ENCODE measurements at places on chromosomes 11 and 22.

GRCh38 chr22:35306350-35306967 lies 6.8 kb downstream of the TOM1 start:
- no peak for DNase-seq

- no peak for DNase-seq
Observed at GRCh38 chr22:49586873-49587272, 240.8 kb downstream of the BRD1 start.

- DNase-seq: peak; percentile 50
Observed at GRCh38 chr11:75107187-75107586, 10.5 kb upstream of the OR2AT4 start.

DNA sequence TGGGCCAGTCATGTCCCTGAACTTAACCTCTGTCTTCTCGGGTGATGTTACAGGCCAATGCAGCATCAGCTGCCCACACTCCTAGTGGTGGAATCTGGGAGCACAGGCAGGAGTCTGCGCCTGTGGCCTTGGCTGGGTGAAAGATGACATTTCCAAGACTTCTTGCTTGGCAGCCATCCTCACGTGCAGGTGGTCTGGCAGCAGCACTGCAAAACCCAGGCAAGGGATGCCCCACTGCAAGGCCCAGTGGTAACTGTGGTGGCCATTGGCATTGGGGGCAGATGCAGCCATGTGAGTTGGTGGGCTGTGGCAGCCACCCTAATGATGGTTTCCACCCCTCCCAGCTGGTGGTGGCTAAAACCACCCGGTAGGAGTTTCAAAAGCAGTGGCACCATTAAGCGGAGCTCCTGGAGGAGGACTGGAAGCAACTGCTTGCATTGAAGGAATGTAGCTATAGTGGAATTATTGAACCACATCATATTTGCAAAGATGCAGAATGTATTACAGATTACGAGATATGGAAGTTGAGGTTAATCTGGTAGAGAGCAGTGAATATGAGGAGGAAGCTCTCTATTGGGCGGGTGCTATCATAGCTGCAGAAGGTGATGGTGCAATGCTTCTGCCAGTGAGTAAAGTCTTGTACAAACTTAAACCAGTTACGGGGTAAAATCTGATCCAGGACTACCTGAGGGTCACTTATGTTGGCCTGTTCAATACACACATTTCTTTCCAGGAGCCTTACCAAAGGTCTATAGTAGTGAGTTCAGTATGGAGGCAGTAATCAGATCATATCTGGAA lies 120.7 kb upstream of the TOP3B start:
- DNase-seq: peak; percentile 31

- no peak for DNase-seq
Observed at GRCh38 chr11:21307874-21308273, 638.5 kb downstream of the NELL1 start.

- DNase-seq: no peak
Observed at GRCh38 chr11:12862696-12863469, 146.2 kb upstream of the RASSF10 start.

- DNase-seq: no peak
Observed at GRCh38 chr22:25397616-25398015, 166.9 kb upstream of the GRK3 start.

- DNase-seq: no peak
Observed at GRCh38 chr22:21745948-21746347, 10.4 kb upstream of the YPEL1 start.

DNA sequence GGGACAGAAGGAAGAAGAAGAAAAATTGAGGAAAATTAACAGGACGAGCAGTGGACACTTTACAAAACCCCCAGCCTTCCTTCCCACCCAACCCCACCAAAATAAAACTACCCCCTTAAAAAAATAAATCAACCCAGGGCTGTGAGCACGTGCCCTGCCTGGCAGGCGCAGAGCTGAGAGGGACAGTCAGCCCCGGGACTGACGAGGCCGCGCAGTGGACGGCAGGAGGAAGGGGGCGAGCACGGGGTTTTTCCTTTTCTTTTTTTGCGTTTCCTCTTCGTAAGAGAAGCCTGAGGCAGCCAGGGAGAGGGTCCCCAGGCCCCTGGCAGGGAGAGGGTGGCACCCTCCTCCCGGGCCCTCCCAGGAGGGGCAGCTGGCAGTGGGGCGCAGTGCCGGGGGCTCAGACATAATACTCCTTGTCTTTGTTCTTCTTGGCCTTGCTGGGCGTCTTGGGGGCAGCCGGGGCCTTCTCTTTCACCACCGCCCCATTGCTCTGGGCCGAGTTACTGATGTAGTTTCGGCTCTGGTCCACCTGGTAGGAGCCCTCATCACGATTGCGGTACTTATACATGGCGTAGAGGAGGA lies 15.9 kb downstream of the SLC22A12 start:
- DNase-seq: no peak

DNA sequence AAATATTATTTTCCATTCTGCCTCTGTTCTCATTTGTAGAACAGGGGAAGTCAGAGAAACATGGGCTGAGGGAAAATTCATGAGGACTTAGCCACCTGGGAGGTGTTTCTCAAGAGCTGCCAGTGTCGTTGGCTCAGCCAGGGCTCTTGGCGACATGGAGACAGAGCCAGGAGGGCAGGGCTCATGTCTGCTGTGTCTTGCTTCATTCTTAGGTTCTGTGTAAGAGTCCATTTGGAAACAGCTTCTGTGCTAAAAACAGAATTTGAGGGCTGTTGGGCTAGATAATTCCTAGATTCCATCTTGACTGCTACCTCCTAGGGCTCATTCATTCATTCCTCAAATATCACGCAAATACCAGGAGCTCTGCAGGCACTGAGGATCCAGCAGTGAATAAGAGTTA lies 15.1 kb upstream of the MRGPRX2 start:
- DNase-seq: no peak

- peak; percentile 15 for DNase-seq
Observed at GRCh38 chr11:77705195-77705875, 67.7 kb upstream of the CLNS1A start.

DNA sequence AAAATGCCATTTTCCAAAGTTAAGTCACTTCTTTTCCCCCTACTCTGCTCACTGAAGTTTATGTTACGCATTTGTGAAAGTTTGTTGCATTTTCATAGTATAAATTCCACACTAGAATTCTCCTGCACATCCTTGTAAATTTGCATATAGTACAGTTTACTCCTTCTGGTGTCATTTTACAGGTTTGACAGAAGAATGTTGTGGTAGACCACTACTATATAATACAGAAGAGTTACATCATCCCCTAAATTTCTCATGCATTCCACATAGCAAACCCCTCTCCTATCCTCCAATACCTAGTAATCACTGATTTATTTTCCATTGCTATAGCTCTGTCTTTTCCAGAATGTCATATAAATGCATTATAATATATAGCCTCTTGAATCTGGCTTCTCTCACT lies 64.5 kb downstream of the CCDC73 start:
- DNase-seq: no peak

DNA sequence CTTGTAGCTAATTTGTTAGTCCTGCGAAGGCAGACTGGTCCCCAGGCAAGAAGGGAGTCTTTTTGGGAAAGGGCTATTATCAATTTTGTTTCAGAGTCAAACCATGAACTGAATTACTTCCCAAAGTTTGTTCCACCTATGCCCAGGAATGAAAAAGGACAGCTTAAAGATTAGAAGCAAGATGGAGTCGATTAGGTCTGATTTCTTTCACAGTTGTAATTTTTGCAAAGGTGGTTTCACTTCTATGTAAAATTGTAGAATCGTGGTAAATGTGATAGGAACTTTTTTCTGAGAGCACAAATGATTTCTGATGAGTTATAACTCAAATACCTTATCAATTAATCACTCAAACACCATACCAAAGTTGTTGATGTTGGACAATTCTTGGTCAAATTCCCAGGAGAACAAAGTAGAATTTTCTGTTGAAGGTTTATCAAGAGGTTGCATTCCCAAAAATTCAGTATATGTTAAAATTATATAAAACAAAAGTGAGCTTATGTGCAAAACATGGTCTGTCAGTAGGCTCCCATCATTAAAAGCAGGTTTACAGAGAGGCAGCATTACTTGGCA lies 2.9 kb upstream of the CTSC start:
- DNase-seq: no peak

GRCh38 chr11:66363187-66363601 lies 8.4 kb downstream of the SLC29A2 start:
- no peak for DNase-seq

- peak; percentile 97 for DNase-seq
Observed at GRCh38 chr22:30649430-30650007, 13.9 kb downstream of the SLC35E4 start.

Measured in suppressor macrophage treated with lipopolysaccharide for 1 hour (primary cell).